ENCODE measurements at places on chromosomes 7 and 10.

DNA sequence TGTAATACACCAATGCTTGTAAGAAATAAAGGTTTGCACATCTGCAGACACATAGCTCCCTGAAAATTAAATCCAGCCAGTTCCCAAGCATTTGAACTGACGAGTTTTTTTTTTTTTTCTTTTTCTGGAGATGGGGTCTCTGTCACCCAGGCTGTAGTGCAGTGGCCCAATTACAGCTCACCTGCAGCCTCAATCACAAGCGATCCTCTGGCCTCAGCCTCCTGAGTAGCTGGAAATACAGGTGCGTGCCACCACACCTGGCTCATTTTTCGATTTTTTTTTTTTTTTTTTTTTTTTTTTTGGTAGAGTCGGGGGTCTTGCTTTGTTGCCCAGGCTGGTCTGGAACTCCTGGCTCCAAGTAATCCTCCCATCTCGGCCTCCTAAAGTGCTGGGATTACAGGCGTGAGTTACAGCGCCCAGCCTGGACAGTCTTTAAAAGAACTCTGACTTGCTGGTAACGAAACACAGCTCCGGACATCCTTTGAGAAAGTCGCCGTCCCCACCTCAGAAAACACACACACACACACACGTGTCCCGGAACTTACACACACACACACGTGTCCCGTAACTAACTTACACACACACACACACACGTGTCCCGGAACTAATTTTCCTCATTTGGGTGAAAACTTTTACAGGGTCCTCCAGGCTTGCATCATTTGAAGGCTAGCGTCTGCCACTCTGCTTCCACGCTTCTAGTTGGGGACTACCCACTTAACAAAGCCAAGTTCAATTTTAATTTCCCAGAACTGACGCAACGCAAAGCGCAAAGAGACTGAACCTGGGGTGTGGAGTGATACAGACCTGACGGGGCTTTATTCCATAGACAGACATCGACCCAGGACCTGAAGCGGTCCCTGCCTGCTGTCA lies 18.6 kb downstream of the OCM2 start:
- DNase-seq, result peak; percentile 33

DNA sequence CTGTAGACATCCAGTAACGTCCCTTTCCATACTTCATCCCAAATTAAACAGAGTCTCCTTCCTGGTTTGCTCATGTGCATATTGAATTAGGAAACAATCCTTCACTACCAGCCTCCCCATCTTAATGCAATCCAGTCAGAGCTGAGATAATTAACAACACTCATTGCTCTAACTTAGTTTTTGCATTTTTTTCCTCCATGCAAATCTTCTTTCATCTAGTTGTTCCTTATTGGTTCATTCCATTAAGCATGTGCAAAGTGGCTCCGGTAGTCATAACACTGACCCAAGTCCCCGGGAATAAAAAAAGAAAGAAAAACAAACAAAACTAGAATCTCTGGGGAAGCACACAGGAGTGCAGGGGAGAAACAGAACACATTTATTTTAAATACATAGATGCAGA lies 1176.1 kb downstream of the GATA3 start:
- DNase-seq, result no peak

DNA sequence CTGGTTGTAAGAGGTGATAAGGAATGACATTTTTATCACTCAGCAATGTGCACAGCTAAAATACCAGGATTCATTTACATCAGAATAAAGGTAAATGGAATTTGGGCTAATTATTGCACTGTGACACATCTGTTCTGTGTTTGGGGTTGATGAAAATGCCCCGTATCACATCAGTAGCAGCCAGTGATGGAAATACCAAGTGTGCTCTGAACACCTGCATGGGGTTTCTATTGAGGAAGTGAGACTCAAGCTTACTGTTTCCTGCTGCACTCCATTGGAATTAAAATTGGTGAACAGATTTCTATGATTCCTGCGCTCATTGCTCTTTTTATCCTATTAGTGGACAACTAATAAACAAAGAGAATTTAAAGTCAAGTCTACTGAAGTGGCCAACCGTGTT lies 296.9 kb downstream of the NRG3 start:
- DNase-seq, result no peak

GRCh38 chr10:110851020-110851612 lies 20.6 kb upstream of the PDCD4 start:
- DNase-seq, result peak; percentile 84

Data from mammary epithelial cell (primary cell).